ENCODE measurements at places on chromosomes 12 and 14.

- DNase-seq, result no peak
- H3K27me3 ChIP-seq, result no peaks in the 10 kb centered on the region
- H3K27ac ChIP-seq, result no peak overlapping the region
- no peaks in the 10 kb centered on the region for H3K36me3 ChIP-seq
These were observed 14.5 kb upstream of the PSMD9 start for GRCh38 chr12:121874071-121874470.

DNA sequence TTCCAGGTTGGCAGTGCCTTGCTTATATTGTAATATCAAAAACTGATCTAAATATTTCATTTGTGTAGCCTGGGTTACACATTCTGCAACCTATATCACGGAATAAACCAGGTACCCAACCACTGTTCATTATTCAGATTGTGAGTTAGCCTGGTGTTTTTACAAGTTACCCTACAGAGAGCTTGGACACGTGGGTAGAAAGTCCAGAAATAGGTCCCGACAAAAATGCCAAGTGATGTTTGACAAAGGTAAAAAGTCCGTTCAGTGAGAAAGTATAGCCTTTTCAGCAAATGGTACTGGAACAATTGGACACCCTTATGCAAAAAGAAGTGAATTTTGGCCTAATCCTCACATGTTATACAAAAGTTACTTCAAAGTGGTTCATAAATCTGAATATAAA, 17.6 kb upstream of the EVL start:
- no peak for DNase-seq
- no peak overlapping the region for H3K4me3 ChIP-seq
- no peaks in the 10 kb centered on the region for H3K36me3 ChIP-seq
- H3K27ac ChIP-seq, result no peak overlapping the region

GRCh38 chr12:6884539-6884938, 11.4 kb upstream of the SPSB2 start:
- H3K4me3 ChIP-seq, result no peak overlapping the region
- no peaks in the 10 kb centered on the region for H3K36me3 ChIP-seq
- no peaks in the 10 kb centered on the region for H3K27me3 ChIP-seq
- no peaks in the 10 kb centered on the region for H3K4me1 ChIP-seq
- H3K27ac ChIP-seq, result no peak overlapping the region

- no peaks in the 10 kb centered on the region for H3K4me1 ChIP-seq
- H3K36me3 ChIP-seq, result no peaks in the 10 kb centered on the region
- no peak for DNase-seq
- no peak overlapping the region for H3K4me3 ChIP-seq
- no peaks in the 10 kb centered on the region for H3K27me3 ChIP-seq
These were observed 85.4 kb downstream of the ZFP36L1 start for GRCh38 chr14:68707482-68707881.

GRCh38 chr14:37551119-37551518, 43.9 kb downstream of the FOXA1 start:
- DNase-seq, result no peak
- H3K4me1 ChIP-seq, result no peaks in the 10 kb centered on the region
- H3K4me3 ChIP-seq, result no peak overlapping the region

GRCh38 chr12:104524034-104524832, 67.5 kb downstream of the CHST11 start:
- H3K27me3 ChIP-seq, result no peaks in the 10 kb centered on the region
- no peak overlapping the region for H3K27ac ChIP-seq
- H3K4me1 ChIP-seq, result peaks cover 4% of the 10 kb centered on the region

GRCh38 chr12:64180951-64181350, 41.1 kb downstream of the KICS2 start:
- H3K4me1 ChIP-seq, result peaks cover 2% of the 10 kb centered on the region
- H3K36me3 ChIP-seq, result no peaks in the 10 kb centered on the region
- H3K4me3 ChIP-seq, result no peak overlapping the region

- no peak for DNase-seq
- H3K36me3 ChIP-seq, result no peaks in the 10 kb centered on the region
- no peak overlapping the region for H3K4me3 ChIP-seq
- H3K4me1 ChIP-seq, result peaks cover 3% of the 10 kb centered on the region
- H3K27ac ChIP-seq, result peak overlapping the region; percentile 79
- no peaks in the 10 kb centered on the region for H3K27me3 ChIP-seq
These were observed 73.9 kb downstream of the IRF2BPL start for GRCh38 chr14:76954394-76955190.

DNA sequence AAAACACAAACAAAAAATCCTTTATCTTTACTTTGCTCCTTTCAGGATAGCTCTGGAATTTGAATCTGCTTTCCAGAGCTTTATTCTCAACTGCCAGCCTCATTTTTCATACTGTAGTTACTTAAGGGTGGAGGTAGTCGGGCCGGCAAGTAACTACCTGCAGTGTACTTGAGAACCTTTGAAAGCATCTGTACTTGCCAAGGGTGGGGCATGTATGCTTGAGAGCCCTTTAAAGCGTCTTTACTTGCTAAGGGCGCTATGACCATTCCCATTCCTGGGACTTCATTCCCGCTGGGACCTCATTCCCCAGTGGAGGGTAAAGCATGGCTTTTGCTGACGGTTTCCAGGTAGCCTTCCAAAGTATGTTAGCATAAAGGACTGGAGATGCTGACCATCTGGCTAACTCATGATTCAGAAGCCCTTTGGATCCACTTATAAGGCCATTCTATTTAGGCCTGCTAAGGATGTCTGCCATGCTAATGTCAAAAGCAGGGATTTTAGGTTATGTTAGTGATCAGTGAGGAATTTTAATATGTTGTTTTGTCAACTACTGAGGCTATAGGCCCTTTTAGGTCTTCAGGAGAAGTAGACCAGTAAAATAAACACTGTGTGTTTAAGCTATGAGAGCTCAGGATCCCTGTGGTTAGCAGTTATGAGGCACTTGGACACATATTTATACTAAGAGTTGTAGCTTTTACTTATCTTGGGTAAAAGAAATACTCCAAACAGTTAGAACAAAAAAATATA, 74.9 kb downstream of the CRADD start:
- no peaks in the 10 kb centered on the region for H3K27me3 ChIP-seq
- H3K4me1 ChIP-seq, result no peaks in the 10 kb centered on the region
- H3K4me3 ChIP-seq, result no peak overlapping the region
- no peak overlapping the region for H3K27ac ChIP-seq
- no peaks in the 10 kb centered on the region for H3K36me3 ChIP-seq

DNA sequence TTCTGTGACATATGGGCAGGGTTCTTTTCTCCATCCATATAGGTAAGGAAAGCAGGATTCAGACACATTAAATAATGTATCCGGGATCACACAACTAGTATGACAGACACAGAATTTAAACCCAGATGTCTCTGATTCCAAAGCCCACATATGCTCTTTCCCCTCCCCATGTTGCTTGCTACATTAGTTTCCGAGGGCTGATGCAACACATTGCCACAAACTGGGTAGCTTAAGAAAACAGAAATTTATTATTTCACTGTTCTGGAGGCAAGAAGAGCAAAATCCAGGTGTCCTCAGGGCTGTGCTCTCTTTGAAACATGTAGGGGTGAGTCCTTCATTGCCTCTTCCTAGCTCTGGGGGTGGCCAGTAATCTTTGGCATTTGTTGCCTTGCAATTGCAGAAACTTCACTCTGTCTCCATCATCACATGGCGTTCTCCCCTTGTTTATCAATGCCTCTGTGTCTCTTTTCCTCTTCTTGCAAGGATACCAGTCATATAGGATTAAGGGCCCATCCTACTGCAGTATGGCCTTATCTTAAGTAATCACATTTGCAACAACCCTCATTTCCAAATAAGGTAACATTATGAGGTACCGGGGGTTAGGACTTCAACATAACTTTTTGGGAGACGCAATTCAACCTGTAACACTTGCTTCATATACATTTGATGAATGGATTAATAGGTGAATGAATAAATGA, 83.0 kb upstream of the CCND2 start:
- H3K4me1 ChIP-seq, result no peaks in the 10 kb centered on the region
- no peak for DNase-seq
- H3K36me3 ChIP-seq, result no peaks in the 10 kb centered on the region
- no peak overlapping the region for H3K4me3 ChIP-seq

DNA sequence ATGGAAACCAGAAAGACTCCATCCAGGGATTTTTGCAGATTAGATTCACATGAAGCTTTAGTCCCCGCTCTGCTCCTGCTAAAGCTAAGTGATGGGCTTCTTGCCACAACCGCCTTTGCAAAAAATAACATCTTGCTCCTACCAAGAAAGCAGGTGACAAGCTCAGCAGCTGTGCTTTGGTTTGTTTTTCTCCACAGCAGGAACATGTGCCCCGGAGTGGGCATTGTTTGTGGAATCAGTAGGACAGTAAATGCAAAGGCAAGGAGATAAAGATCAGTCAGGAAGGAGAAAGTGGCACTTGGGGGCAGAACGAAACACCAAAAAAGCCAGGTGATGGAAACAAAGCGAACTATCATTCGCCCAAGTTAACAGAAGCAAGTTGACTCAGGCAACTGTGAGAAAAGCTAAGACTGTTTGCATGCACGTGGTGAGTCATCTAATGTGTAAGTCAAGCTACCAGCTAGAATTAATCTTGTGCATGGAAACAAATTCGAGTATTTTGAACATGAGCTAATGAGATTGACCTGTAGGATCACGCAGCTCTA, 165.5 kb upstream of the PLXNC1 start:
- H3K36me3 ChIP-seq, result no peaks in the 10 kb centered on the region
- no peak overlapping the region for H3K4me3 ChIP-seq
- H3K4me1 ChIP-seq, result no peaks in the 10 kb centered on the region
- H3K27me3 ChIP-seq, result no peaks in the 10 kb centered on the region

DNA sequence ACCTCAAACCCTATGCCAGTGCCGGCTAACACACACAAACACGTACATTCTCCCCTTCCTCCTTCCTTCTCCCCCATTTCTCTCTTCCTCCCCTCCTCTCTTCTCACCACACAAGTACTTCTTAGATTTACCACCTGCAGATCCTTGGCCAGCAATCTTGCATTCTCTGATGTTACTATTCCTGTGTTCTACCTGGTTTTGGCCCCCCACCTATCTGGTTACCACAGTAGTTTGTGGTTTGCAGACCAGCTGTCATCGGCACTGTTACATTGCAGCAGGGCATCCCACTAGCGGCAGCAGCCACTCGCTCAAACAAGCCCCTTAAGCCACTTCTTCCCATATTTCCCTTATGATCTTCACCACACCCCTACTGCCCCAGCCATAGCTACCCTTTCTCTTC, 3.9 kb downstream of the ABHD4 start:
- no peaks in the 10 kb centered on the region for H3K27me3 ChIP-seq
- peaks cover 9% of the 10 kb centered on the region for H3K4me1 ChIP-seq
- peaks cover 34% of the 10 kb centered on the region for H3K36me3 ChIP-seq
- DNase-seq, result no peak

DNA sequence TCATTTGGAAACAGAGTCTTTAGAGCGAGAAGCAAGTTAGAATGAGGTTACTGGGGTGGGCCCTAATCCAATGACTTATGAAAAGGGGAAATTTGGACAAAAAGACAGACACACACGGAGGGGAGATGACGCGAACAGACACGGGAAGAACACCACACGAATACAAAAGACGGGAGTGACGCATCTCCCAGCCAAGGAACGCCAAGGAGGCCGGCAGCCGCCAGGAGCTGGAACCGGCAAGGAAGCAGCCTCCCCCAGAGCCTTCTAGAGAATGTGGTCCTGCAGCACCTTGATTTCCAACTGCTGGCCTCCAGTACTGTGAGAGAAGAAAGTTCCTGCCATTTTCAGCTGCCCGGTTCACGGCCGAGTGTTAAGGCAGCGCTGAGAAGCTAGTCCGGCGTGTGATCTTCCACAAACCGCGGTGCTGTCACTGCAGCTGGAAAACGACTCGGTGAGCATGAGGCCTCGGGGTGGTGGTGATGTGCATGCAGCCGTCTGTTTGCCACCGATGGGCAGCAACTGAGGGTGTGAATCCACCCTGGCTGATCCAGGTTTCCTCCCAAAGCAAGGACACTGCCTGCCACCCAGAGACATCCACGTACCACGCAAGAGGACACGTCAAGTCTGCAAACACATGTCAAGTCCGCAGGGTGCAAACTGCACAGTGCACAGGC, 124.5 kb downstream of the NCOR2 start:
- peak overlapping the region; percentile 52 for H3K27ac ChIP-seq
- H3K27me3 ChIP-seq, result no peaks in the 10 kb centered on the region
- H3K36me3 ChIP-seq, result no peaks in the 10 kb centered on the region
- no peak for DNase-seq
- no peak overlapping the region for H3K4me3 ChIP-seq

- DNase-seq, result no peak
- peaks cover 6% of the 10 kb centered on the region for H3K4me1 ChIP-seq
- no peak overlapping the region for H3K4me3 ChIP-seq
- no peaks in the 10 kb centered on the region for H3K36me3 ChIP-seq
- no peaks in the 10 kb centered on the region for H3K27me3 ChIP-seq
These were observed 7.7 kb upstream of the AMN1 start for GRCh38 chr12:31736472-31736871.

DNA sequence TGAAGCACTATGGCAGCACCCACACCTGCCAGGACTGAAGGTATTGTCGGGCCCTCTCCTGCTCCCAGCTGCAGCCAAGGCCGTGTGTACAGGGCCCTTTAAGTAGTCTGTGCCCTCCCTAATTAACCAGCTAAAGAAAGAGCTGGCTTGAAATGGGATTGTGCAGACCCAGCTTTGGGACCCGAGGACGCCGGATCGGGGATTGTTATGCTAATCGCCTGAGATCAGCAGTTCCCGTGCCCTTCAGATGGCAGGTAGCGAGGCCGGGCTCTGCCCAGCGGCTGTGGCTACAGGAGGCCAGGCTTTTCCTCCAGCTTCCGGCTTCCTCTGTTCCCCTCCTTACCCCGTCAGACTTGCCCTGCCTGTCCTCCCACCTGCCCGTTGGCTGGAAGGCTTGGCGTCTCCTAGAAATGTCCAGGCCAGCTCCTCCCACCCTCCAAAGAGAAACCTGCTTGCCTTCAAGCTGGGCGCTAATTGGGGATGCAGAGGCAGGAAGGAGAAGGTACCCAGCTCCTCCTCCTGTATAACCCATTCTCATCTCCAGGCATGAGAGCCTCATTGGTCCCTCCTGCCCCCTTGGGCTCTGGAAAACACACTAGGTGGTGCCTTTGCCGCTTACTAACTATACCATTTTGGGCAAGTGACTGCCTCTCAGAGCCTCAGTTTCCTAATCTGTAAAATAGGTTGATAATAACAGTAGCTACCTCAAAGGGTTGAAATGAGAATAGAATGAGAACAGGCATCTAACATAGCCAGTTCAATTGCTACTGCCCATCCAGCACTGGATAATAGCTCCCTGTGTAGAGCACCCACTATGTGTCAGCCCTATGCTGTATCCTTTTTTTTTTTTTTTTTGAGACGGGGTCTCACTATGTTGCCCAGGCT, 25.8 kb upstream of the MSI1 start:
- peak; percentile 82 for DNase-seq
- H3K27me3 ChIP-seq, result no peaks in the 10 kb centered on the region
- H3K27ac ChIP-seq, result no peak overlapping the region
- H3K4me3 ChIP-seq, result no peak overlapping the region
- H3K4me1 ChIP-seq, result no peaks in the 10 kb centered on the region

DNA sequence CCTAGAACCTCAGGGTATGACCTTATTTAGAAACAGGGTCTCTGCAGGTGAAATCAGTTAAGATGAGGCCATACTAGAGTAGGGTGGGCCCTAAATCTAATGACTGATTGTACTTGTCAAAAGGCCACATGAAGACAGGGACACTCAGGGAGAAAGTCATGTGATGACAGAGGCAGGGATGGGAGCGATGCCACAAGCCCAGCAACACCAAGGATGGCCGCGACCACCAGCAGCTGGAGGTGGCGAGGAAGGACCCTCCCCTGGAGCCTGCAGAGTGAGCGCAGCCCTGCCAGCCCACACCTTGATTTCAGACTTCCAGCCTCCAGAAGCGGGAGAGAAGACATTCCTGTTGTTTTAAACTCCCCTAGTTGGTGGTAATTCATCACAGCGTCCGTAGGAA, 199.9 kb downstream of the PHETA1 start:
- no peak overlapping the region for H3K4me3 ChIP-seq
- H3K36me3 ChIP-seq, result no peaks in the 10 kb centered on the region
- no peak for DNase-seq

GRCh38 chr12:117774941-117775775, 193.6 kb downstream of the KSR2 start:
- no peak overlapping the region for H3K4me3 ChIP-seq
- no peak overlapping the region for H3K27ac ChIP-seq
- H3K27me3 ChIP-seq, result no peaks in the 10 kb centered on the region
- no peak for DNase-seq
- H3K36me3 ChIP-seq, result no peaks in the 10 kb centered on the region

All from kidney (tissue), 22 donors.